ENCODE measurements at places on chromosomes 11 and 22.

- no peak for DNase-seq
- H3K36me3 ChIP-seq, result no peaks in the 10 kb centered on the region
- H3K27me3 ChIP-seq, result no peaks in the 10 kb centered on the region
- no peaks in the 10 kb centered on the region for H3K4me1 ChIP-seq
- H3K27ac ChIP-seq, result no peak overlapping the region
Measured at GRCh38 chr11:125454047-125454446, 42.0 kb downstream of the FEZ1 start.

DNA sequence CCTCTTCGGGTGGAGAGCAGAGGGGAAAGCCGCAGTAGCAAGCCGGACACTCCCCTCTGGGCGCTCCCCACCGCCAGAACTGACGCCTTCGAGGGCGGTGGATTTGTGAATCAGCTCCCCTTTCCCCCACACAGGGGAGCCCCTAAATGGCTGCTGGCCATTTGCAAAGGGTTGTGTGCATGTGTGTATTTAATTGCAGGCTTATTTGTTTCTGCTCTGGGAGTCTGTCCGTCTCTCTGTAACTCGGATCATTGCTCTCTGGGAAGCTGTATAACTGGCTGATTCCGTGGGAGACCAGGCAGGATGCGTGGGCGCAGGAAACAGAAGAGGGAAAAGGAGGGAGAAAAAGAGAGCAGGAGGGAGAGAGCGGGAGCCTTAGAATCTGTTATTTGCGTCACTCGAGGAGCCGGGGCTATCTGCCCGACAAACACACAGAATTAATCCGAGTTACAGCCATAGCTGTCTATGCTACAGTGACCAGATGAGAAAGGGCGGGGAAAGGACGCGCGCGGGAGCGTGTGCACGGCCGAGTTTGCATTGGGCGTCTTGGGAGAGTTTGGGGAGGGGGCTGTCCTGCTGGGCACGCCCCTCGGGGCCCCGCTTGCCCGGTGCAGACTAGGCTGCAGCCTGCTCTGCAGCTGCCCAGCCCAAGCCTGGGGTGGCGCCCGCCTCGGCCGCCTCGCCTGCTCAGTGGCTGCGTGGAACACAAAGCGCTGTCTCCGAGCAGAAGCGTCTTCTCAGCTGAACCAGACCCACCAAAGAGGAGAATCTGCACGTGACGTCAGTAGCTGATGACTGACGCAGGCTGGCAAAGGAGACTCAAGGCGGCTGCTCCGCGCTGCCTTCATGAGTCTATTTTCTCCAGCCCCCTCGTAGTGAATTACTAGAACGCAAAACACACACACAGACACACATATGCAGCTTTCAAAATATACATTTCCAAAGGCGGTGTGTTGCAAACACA is 105.3 kb upstream of the HSD17B12 start:
- DNase-seq, result no peak
- peaks cover 71% of the 10 kb centered on the region for H3K27me3 ChIP-seq
- H3K27ac ChIP-seq, result no peak overlapping the region
- H3K4me1 ChIP-seq, result peaks cover 40% of the 10 kb centered on the region
- H3K36me3 ChIP-seq, result peaks cover 14% of the 10 kb centered on the region

DNA sequence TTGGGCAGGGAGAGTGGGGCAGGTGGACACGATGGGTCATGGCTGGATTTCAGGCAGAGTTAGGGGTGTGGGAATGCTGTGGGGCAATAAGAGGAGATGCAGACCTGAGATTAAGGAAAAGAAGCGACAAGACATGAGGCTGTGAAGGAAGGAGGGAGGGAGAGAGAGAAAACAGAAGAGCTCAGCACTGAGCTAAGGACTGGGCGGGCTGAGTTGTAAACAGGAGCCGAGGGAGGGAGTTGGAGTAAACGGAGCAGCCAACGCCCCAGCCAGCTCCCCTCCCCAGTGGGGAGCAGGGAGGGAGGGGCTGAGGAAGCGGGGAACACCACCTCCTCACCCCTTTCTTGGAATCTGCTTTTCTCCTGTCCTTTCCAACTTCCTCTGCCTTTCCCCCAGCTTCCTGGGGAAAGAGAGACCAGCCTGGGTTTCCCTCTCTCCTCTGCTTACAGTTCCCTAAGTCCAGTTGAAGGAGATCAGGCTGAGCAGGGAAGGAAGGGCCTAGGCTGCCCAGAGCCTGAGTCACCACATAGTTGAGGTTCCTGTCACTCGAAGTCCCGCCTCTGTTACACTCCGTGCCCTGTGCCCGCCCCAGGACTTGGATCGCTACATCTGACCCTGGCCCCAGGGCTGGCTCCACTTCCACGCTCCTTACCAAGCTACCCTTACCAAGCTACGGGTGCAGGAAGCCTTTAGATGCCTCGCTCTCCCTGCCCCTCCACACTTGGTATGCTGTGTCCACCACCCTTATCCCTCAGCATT is 6.7 kb upstream of the AHNAK start:
- H3K36me3 ChIP-seq, result no peaks in the 10 kb centered on the region
- peak overlapping the region; percentile 81 for H3K4me3 ChIP-seq
- H3K27ac ChIP-seq, result peak overlapping the region; percentile 99
- DNase-seq, result no peak
- H3K4me1 ChIP-seq, result peaks cover 65% of the 10 kb centered on the region

GRCh38 chr11:68773521-68774193 is 22.3 kb upstream of the TESMIN start:
- H3K4me1 ChIP-seq, result no peaks in the 10 kb centered on the region
- no peak overlapping the region for H3K4me3 ChIP-seq
- H3K27me3 ChIP-seq, result no peaks in the 10 kb centered on the region
- DNase-seq, result no peak
- H3K27ac ChIP-seq, result no peak overlapping the region
- peaks cover 44% of the 10 kb centered on the region for H3K36me3 ChIP-seq

- H3K27me3 ChIP-seq, result no peaks in the 10 kb centered on the region
- DNase-seq, result no peak
- no peak overlapping the region for H3K4me3 ChIP-seq
- H3K27ac ChIP-seq, result no peak overlapping the region
- no peaks in the 10 kb centered on the region for H3K36me3 ChIP-seq
Measured at GRCh38 chr11:105158436-105158835, 18.9 kb upstream of the CARD18 start.

DNA sequence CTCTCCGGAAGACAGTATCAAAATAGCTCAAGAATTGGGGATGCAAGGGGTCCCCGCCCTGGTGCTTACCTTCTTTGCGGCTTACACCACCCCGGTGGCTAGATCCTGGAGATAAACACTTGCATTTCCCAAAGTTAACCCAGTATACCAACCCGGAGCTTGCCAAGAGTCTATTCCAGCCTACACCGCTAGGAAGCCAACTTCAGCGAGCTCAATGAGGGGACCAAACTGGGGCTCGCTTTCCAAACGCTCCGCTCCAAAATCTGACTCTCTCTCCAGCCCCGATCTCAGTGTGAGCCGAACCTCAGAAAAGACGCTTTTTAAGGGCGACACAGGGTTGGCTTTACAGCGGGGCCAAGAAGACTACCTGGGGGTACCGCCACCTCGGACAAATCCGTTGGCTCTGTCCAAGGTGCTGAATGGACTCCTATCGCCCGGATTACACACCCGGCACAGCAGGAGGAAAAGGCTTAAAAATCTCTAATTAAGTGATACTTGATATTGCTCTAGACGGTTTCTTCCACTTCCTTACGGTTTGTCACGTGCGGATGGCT is 20.1 kb upstream of the BDNF start:
- DNase-seq, result no peak
- no peak overlapping the region for H3K27ac ChIP-seq
- no peaks in the 10 kb centered on the region for H3K36me3 ChIP-seq
- H3K27me3 ChIP-seq, result peaks cover 88% of the 10 kb centered on the region
- H3K4me1 ChIP-seq, result no peaks in the 10 kb centered on the region

GRCh38 chr11:98725471-98725870 is 295.3 kb upstream of the CNTN5 start:
- no peak for DNase-seq
- H3K4me1 ChIP-seq, result no peaks in the 10 kb centered on the region
- no peaks in the 10 kb centered on the region for H3K27me3 ChIP-seq
- H3K4me3 ChIP-seq, result no peak overlapping the region
- H3K36me3 ChIP-seq, result no peaks in the 10 kb centered on the region

DNA sequence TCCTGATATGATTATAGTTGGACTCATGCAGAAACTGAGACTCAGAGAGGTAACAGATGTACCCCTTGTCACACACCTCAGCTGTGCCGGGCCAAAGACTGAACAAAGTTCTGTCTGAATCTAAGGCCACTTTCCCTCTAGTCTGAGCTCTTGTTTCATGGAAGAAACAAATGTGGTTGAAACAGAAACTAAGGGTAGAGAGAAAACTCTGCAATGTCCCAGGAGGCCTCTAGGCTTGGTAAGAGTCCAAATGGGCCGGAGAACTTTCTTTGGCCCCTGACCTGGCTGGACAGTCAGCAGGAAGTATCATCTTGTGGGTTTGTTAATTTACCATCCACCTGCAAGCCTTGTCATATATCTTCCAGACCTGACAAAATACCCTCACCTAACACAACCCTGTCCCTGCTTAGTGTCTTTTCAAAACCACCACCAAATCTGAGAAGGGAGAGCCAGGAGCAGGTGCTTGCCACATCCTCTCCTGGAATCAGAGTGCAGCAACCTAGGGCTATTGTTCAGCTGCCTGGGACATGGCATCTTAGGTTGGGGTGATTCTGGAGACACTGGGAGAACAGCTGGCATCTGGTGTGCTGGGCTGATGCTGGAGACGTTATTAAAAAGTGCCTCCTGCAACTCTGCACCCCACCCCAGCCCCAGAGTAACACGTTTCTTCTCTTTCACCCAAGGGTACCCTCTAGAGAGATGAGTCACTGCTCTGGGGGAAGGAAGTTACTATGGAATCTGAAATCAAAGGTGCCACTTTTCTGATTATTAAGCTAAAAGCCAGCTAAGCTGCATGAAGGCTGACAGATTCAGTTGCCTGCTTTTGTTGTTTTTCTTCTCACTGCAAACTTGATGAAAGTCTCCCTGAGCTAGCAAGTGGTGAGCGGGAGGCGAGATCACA is 126.3 kb upstream of the TIMP3 start:
- no peaks in the 10 kb centered on the region for H3K4me1 ChIP-seq
- peaks cover 31% of the 10 kb centered on the region for H3K27me3 ChIP-seq
- no peak for DNase-seq

GRCh38 chr11:45146072-45147016 is at the start of gene PRDM11:
TSS of gene PRDM11 (plus strand) at chr11:45146639. CDS start at chr11:45181767, 35,128 bp downstream.
- no peaks in the 10 kb centered on the region for H3K36me3 ChIP-seq
- peaks cover 46% of the 10 kb centered on the region for H3K4me1 ChIP-seq
- peak within 1 kb of the TSS; percentile 90 for H3K27ac ChIP-seq
- peak; percentile 64 for DNase-seq
- peak within 1 kb of the TSS; percentile 97 for H3K4me3 ChIP-seq

GRCh38 chr11:28110108-28110820 is 2.1 kb downstream of the METTL15 start:
- peak overlapping the region; percentile 97 for H3K4me3 ChIP-seq
- H3K4me1 ChIP-seq, result peaks cover 51% of the 10 kb centered on the region

- no peaks in the 10 kb centered on the region for H3K4me1 ChIP-seq
- peak overlapping the region; percentile 58 for H3K27ac ChIP-seq
- H3K36me3 ChIP-seq, result peaks cover 14% of the 10 kb centered on the region
- no peak overlapping the region for H3K4me3 ChIP-seq
- DNase-seq, result no peak
Measured at GRCh38 chr11:61844909-61845565, 16.9 kb downstream of the FADS2 start.
